ENCODE measurements at places on chromosomes 16 and 17. TPM values are rescaled to one million over a fixed set of nuclear protein-coding genes. Genes with fewer than 3 reads are reported as not detected.

CLEC3A gene
- polyA plus RNA-seq: not detected

SDK2 gene
- polyA plus RNA-seq: 11.1 TPM

TP53TG3D gene
- 0.31 TPM for polyA plus RNA-seq

SSTR5 gene
- polyA plus RNA-seq: 0.13 TPM

CORO1A gene
- polyA plus RNA-seq: 8.6 TPM

RILP gene
- 4.3 TPM for polyA plus RNA-seq

IQCK gene
- 47.7 TPM for polyA plus RNA-seq

DPEP3 gene
- polyA plus RNA-seq: 0.16 TPM

NCBP3 gene
- polyA plus RNA-seq: 122 TPM

NLGN2 gene
- 29.0 TPM for polyA plus RNA-seq

SPNS1 gene
- 52.5 TPM for polyA plus RNA-seq

DRC3 gene
- polyA plus RNA-seq: 14.1 TPM

TOP2A gene
- 186 TPM for polyA plus RNA-seq

TNRC6C gene
- polyA plus RNA-seq: 14.0 TPM

MYH13 gene
- 0.40 TPM for polyA plus RNA-seq

SLC16A11 gene
- polyA plus RNA-seq: 0.52 TPM

CCDC200 gene
- 12.3 TPM for polyA plus RNA-seq

GNG13 gene
- polyA plus RNA-seq: 0.58 TPM

WSCD1 gene
- 11.9 TPM for polyA plus RNA-seq

BCO1 gene
- 3.0 TPM for polyA plus RNA-seq

KRT16 gene
- polyA plus RNA-seq: not detected

ENPP7 gene
- 5.2 TPM for polyA plus RNA-seq

UNC13D gene
- polyA plus RNA-seq: 4.5 TPM

PRSS8 gene
- 88.8 TPM for polyA plus RNA-seq

ASPA gene
- polyA plus RNA-seq: 27.2 TPM

OTOP2 gene
- polyA plus RNA-seq: not detected

All from renal cortex interstitium (tissue), 15 donors.